ENCODE measurements at places on chromosomes 3 and 15. TPM values are rescaled to one million over a fixed set of nuclear protein-coding genes. Genes with fewer than 3 reads are reported as not detected.

GRCh38 chr15:78921517-78921916 lies 23.3 kb downstream of the CTSH start:
- DNase-seq = no peak

Gene SPINK8
- not detected for total RNA-seq

DNA sequence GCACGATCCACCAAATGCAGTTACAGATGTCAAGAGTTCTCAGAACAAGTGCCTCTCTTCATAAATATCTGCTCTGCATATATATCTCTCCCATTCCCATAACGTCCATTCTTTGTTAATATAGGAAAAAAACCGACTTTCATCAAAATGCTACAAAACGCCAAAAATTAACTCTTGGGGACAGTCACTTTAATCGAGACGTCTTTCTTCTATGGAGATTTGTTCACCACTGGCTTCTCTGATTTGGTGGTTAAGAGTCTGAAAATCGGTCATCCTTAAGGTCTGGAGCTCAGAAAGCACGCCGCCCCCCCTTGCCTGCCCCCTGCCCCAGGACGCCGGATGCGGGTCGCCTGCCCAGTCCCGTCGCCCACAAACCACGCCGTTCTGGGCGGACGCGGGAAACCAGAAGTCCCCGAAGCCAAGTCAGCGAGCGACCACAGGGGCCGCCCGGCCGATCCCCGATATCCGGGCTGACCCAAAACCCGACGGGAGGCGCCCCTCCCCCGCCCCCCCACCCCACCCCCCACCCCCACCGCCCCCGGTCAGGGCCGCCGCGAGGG lies 252.7 kb downstream of the TJP1 start:
- DNase-seq = no peak

DNA sequence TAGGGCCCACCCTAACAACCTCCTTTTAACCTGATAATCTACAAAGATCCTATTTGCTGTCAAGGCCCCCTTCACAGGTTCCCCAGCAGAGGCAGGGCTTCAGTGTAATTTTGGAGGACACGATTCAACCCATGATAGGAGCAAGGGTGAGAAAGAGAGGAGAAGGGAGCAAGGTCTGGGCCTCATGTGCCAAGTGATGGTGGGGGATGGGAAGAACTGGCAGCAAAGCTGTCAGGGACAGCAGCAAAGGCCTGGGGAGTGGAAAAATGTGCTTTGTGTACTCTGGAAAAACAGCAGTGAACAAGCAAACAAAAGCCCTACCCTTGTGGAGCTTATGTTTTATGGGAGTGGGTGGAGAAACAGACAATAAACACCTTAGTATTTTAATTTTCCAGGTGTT lies 2.7 kb upstream of the GALNT15 start:
- no peak for DNase-seq

Gene NR1I2
- 1.4 TPM for total RNA-seq

DNA sequence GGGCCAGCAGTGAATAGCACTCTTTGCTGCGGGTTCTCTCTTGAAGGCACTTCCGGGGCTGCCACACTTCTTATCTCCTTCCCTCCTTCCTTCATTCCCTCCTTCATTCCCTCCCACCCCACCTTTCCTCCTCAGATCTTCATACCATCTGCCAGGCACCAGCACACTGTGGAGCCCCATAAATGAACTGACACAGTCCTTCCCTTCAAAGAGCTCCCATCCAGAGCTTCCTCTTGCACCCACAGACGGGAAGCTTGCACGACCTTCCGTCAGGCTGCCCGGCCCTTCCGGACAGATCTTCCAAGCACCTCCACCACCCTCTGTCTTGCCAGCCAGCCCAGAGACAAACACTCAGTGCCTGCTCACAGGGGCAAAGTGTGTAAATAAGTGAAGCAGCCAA lies 65.4 kb upstream of the HERC1 start:
- DNase-seq = no peak

Gene ZNF80
- total RNA-seq = 1.3 TPM

All from activated naive CD8-positive, alpha-beta T cell treated with anti-CD3 and anti-CD28 coated beads for 36 hours (primary cell).